ENCODE measurements at places on chromosomes 16 and 17.
A peak's percentile ranks its signal among the peaks of the same experiment; 100 is the strongest.

DNA sequence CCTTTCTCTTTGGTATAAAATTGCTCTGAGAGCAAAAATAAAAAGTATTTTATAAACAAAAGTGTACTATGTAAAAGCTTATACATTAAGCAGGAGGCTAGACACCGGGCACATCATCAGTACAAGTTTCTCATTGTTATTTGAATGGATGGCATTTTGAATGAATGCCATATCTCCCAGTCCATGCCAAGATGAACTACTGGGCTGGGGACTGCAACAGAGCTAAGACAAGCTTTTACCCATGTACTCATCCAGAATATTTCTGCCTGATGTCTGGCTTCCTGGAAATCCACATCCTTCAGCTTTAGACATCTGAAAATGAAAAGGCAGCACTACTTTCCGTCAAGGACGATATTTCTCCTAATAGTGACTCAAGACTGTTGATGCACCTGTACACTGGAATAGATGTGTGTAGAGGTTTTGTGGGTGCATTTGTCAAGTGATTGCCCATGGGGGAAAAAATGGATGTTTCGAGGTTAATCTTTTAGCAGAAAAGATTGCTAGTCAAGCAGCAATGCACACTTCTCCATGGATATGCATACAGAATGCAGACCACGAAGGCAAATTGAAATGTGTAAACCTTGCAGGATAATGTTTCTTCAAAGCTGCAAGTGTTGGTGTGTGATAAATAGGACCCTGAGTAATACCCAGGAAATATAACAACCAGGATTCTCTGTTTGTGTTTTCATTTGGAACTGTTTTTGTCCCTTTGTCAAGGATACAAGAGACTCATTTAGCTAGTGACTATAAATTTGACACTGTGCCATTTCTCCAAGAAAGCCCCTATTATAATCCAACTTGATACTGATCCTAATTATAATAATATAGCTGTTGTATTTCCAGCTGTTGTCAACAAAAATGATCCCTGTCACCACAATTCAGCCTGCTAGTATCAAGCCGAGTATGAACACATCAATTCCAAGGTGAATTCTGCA lies 173.8 kb downstream of the CDH8 start:
- DNase-seq = no peak

GRCh38 chr17:10757067-10757466 lies 27.2 kb upstream of the TMEM220 start:
- DNase-seq = peak; percentile 87

DNA sequence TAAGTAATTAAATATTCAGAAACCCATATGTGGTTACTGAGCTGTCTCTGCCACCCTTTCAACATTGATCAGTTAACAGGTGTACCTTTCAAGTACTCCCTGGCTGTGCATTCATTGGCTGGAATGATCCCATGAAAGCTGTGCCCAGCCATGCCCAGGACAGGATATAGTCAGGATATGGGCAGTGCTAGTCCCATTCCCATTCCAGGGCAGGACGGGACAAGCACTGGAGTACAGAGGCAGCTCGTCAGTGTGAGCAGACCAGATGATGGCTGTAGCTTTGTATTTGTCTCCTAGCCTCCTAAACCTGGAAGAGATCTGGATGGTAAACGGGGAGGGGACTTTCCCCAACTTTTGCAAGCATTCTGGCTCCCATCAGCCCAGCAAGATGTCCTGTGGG lies 22.5 kb downstream of the HEATR3 start:
- no peak for DNase-seq

- DNase-seq = no peak
Observed at GRCh38 chr17:36923814-36924221, 13.5 kb upstream of the LHX1 start.

DNA sequence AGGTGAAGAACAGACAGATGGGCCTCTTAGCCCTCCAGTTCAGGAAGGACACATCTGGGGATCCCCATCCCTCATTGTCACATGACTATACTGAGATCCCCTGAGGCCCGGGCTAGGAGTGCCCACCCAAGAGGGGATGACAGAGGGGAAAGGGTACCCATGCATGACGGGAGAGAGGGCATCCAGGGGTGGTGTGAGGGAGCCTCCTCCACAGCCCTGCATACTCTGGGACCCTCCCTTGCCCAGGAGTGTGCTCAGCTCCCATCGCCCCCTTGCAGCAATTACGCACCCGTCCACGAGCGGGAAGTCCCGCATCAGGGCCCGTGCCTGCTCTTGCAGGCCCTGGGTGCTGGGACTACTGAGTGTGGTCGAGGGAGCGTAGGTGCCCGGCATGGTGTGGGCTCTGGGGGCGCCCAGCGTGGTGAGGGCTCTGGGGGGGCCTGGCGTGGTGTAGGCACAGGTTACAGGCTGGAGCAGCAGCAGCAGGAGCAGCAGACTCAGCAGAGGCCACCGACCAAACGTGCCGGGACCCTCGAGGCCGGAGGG lies 6.5 kb downstream of the DPEP2 start:
- DNase-seq = no peak

DNA sequence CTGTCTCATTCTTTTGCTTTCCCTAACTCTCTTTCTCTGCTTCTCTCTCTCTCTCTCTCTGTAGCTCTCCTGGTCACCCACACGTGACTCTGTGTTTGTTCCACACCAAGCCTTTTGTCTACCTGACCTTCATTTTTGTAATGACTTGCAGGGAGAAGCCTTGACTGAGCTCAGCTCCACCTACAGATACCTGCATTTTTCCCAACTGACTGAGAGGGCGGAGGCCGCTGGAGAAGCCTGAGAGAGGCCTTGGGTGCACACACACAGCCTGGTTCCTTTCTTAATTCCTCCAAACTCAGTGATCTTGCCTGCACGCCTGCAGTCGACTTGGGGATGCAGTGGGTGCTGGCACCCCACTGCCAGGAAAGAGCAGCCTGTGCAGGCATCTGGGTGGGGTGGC lies 68.8 kb downstream of the LYRM1 start:
- no peak for DNase-seq

DNA sequence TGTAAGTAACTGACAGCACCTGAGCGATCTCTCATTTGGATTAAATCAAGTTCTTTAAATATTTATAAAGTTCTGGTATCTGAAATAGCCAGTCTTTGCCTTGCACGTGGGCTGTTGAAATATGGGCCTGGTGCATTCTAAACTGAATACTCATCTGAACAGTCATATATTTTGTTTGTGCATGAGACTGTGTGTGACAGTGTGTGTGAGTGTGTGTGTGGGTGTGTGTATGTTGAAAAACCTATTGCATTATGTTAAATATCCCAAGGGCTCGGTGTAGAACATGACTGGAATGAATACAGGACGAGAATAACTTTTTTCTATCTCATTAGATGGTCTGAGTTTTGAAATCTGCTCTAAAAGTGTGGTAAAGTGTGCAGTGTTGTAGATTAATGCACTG lies 82.4 kb upstream of the TOX3 start:
- no peak for DNase-seq

DNA sequence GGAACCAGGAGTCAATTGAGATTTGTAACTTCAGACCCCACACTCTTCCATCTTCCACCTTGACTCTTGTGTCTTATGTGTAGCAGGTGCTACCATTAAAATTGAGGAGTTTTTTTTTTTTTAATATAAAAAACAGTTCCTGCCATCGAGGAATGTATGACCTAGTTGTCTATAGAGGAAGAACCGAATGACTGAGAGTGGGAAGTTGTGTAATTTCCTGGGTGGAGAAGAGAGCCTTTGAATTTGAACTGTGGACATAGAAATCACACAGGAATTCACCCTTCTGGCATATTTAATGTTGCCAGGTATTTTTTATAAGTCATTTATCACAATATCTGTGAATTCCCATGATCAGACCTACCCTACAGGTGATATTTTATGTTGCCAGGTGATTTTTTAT lies 22.0 kb downstream of the SP2 start:
- no peak for DNase-seq

DNA sequence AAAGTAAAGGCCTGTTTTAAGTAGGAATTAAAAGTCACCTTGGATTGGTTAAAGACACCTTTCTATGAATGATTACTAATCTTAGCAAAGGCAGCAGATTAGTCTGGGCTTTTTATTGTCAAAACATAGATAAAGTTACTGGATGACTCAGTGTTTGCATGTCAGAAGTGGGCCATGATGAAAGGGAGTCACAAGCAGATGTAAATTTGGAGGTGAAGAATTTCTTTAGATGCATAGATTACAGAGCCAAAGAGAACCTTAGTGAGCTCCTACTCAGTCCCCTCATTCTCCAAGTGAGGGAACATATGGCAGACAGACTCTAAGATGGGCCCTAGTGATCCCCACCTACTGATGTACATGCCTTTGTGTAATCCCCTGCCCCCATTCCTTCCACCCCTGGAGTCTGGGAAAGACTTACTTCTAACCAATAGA lies 124.5 kb downstream of the HS3ST3A1 start:
- DNase-seq = no peak

DNA sequence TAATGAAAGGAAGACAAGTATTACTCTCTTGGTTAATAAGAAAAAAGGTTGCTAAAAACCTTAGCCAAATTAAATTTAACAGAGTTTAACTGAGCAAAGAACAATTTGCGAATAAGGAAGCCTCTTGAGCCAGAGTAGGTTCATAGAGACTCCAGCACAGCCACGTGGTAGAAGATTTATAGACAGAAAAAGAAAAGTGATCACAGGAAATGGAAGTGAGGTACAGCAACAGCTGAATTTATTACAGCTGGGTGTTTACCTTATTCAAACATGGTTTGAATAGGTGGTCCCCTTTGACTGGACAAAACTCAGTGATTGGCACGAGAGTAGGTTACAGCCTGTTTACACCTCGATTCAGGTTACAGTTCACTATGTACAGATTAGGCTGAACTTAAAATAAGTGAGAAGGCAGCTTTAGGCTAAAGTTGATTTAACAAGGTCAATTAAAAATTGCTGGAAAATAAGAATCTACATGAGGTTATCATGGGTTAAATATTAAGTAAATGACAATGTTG lies 3.3 kb upstream of the CCL15 start:
- DNase-seq = no peak

- DNase-seq = no peak
Observed at GRCh38 chr16:521381-522210, 5.9 kb upstream of the CAPN15 start.

GRCh38 chr17:41496803-41497484 lies 7.2 kb upstream of the KRT36 start:
- no peak for DNase-seq

- peak; percentile 87 for DNase-seq
Observed at GRCh38 chr17:21275047-21275578, 9.4 kb upstream of the MAP2K3 start.

- DNase-seq = no peak
Observed at GRCh38 chr17:59487161-59487873, 78.1 kb upstream of the DHX40 start.

DNA sequence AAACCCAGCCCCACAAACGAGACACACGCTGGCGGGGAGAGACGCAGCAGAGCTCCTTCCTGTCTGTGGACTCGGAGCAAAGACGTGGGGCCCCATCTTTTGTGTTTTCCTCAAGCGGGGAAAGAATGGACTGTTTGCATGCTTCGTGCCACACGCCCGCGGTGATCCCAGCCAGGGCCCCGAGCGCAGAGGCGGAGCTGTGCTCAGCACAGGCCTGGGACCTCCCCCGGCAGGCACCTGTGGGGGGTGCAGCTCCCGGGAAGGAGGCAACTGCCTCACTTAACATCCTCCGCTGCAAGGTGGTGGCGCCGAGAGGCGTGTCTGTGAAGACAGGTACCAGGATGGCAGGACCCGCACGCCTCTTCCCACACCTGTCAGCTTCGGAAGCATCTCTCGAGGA lies 19.1 kb downstream of the TRARG1 start:
- no peak for DNase-seq

Data from vagina (tissue), 2 donors.